ENCODE measurements at places on chromosomes 13 and 19.

- no peak for DNase-seq
Measured at GRCh38 chr19:1748115-1748872, 5.0 kb upstream of the ONECUT3 start.

- no peak for DNase-seq
Measured at GRCh38 chr13:96052656-96053002, 572 bp downstream of the UGGT2 start.

DNA sequence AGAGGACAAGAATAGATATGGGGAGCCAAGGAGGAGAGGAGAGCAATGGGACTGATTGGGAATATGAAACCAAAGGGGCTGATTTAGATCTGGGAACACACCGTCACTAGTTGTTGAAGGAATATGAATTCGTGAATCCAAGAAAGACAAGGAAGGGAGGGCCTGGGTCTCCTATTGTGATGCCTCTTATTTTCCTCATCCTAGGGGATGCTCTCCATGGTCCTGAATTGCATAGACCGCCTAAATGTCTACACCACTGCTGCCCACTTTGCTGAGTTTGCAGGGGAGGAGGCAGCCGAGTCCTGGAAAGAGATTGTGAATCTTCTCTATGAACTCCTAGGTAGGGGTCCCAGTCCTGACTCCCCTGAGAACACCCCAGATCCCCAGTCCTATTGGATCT lies 21.5 kb downstream of the RYR1 start:
- no peak for DNase-seq

DNA sequence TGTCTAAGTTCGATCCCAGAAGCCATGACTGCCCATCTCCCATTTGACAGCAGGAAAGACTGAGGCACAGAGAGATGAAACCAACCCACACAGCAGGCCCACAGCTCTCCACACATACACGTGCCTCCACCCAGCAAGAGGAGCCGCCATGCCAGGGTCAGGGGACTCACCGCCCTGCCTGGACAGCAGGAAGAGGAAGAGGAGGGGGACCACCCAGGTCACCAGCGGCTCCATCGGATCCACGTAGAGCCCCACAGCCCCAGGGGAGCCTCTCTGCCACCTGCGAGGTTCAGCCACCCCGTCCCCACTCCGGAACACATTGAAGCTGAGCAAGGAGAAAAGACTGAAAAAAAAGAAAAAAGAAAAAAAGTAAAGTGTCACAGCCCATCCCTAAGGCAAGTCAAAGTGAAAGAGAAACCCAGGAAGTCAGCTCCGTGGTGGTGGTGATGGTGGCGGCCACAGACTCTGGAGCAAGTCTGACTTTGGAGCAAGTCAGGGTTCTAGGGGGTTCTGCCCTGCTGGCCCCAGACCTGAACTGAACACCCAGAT lies at the start of gene IL12RB1:
TSS of gene IL12RB1 (minus strand) at position 345 of the 549 bp plus-strand sequence. CDS start at position 234, 111 bp downstream.
- peak; percentile 64 for DNase-seq

DNA sequence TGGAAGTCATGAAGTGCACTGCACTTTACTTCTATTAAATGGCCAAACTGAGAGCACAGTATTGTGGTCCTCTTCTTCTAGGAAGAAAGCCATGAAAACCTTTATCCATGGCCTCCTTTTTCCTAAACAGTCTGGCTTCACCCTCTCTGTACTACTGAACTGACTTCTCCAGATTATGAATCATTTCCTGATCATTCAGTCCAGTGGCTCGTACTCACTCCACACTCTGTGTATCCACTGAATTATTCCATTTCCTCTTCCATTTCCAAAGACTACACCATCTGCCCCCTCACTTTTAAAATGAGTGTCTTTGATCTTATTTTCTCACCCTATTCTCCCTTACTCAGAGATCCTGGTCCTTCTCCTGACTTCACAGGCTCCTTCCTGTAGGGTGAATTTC lies 29.7 kb upstream of the FREM2 start:
- no peak for DNase-seq

DNA sequence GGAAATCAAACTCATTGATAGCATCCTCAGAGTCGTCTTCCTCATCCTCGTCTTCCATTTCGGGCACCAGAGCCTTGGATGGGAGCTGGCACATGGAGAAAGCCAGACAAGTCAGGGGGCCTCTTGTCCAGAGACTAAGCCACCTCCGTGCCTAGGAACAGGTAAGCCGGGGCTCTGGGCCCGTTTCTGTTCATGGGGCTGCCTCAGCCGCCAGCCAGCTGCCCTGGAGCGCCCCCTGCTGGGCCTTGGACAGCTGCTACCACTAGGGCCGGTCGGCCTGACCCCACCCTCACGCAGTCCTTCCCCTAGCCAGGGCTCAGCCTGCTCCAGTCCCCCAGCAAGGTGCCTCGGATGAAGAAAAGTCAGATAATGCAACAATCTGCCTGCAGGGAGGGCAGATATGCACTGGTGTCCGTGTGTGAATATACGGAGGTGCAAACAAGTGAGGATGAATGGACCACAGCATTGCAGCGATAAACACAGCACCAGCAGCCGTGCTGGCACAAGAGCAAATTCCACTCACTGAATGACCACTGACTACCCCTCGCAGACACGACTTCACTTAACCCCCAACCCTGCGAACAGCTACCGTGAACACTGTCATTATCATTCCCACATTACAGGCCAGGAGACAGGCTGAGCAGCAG lies 11.9 kb upstream of the PRKD2 start:
- DNase-seq, result peak; percentile 79

GRCh38 chr13:113034451-113035212 lies 65.6 kb downstream of the MCF2L start:
- no peak for DNase-seq

DNA sequence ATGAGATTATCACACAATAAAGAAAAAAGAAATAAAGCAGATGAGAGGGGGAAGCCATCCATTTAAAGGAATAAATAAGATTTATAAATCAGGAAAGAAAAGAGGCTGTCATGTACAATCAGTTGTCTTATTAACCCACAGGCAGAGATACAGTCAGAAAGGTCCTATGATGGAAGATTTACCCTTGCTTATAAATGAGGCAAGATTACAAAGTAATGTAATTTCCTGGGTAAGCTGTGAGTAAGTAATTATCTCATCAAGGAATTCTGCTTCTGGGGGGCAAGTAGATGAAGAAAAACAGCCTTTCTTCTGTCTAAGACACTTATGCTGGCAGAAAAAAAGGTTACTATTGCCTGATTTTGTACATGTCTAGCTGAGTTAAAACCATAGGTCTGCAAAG lies 146.4 kb downstream of the FGF14 start:
- no peak for DNase-seq

DNA sequence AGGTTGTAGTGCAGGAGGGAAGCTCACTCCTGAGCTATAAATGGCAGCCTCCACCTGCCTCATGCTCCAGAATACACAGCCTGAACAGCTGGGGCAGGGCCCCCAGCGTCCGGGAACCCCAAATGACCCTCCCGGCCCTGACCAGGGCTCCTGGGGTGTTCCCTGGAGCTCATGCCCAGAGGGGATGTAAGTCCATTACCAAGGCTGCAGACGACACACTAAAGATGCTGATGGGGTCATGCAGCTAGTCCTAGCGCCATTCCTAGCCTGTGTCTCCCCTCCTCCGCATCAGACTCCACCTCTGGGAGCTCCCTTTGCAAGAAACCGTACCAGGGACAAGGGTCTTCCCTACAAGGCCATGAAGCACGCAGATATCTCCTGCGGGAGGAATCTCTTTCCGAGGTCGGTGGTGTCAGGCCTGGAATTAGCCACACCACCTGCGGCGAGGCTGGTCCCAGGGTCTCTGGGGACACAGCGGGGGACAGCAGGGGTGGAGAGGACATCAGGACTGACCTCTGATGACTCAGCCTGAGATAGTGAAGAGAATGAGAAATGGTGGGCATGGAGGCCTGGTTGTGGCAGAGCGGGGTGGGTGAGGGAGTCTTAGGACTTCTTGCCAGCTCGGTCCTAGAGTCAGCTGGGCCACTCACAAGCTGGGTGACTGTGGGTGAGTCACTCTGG lies 11.9 kb upstream of the TPM4 start:
- no peak for DNase-seq

DNA sequence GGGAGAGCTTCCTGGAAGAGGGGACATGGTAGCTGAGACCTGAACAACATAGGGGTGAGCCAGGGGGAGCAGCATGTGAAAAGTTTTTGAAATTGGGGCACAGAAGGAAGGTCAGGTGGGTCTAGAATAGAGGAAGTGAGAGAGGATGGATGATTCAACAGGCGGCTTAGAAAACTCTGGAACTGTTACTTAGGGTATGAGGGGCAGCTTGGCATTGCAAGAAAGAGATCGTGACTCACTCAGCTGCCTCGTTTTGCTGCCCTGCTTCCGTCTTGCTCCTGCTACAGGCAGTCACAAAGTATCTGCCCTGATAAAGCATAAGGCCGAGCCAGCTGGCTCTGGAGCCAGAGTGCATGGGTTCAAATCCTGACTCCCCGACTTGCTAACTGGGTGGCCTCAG lies 1.3 kb upstream of the CEACAM20 start:
- DNase-seq, result no peak

GRCh38 chr13:98234348-98234747 lies 57.3 kb upstream of the RNF113B start:
- DNase-seq, result no peak

Data from CD4-positive, alpha-beta T cell treated with Interleukin-15 for 1 hour (primary cell).